ENCODE measurements at places on chromosomes 2 and 18. TPM values are rescaled to one million over a fixed set of nuclear protein-coding genes. Genes with fewer than 3 reads are reported as not detected.

GRCh38 chr2:227536445-227536844 is 62.2 kb upstream of the SCYGR2 start:
- H3K27me3 ChIP-seq, result no peaks in the 10 kb centered on the region
- H3K4me1 ChIP-seq, result no peaks in the 10 kb centered on the region

DNA sequence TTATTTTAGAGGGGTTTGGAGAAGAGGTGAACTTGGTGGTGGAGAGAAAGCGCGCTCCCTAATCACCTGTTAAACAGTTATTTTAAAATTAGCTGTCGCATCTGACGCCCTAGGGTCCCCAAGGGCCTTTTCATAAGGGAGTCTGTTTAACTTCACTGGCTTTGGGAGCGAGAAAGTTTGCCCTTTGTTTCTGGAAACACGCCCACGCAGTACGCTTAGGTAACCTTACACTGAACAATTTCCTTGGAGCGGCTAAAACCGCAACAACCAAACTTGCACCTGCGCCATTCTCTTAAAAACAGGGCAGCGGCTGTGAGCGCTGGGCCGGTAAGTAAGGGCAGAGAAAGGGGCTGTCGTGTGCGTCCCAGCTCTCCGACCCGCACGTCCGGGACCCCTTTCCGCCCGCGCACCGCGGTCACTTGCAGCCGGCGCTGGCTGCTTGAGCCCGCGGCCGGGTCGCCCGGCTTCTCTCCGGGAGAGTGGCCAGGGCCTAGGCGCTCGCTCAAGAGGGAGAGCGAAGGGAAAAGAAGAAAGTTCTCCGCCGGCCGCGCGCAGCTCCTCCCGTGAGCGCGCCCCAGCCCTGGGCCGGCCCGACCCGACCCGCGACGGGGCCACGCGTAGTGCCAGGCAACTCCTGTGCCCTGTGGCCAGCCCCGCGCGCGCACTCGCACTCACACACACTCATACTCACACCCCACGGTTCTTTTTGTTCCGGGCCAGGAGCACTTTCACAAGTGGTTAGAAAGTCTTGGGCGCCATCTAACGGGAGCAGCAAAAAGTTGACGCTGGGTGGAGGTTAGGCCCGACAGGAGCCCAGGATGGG is 19.2 kb downstream of the POU3F3 start:
- H3K4me3 ChIP-seq, result peak overlapping the region; percentile 79
- H3K27me3 ChIP-seq, result peaks cover 41% of the 10 kb centered on the region
- peak; percentile 84 for DNase-seq
- H3K36me3 ChIP-seq, result no peaks in the 10 kb centered on the region

DNA sequence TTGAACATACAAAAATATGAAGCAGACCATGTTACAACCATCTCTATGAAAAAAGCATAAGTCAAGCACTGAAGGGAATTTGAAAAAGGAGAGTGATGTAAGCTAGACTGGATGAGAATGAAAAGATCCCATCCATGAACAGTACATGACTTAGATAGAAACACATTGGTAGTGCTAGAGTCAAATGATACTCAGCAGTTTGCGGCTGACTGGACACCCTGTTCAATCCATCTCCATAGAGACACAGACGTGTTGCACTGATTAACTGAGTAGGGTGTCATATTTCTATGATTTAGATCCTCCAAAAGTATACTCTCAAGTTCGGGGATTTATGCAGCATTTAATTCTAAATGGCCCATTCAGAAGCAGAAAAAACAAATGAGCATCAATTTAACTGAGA is 674.3 kb upstream of the NRXN1 start:
- H3K27ac ChIP-seq, result no peak overlapping the region
- no peaks in the 10 kb centered on the region for H3K4me1 ChIP-seq
- DNase-seq, result no peak
- H3K4me3 ChIP-seq, result no peak overlapping the region

- peak; percentile 33 for DNase-seq
- peaks cover 37% of the 10 kb centered on the region for H3K4me1 ChIP-seq
- H3K27me3 ChIP-seq, result no peaks in the 10 kb centered on the region
- no peaks in the 10 kb centered on the region for H3K36me3 ChIP-seq
- H3K27ac ChIP-seq, result no peak overlapping the region
- no peak overlapping the region for H3K4me3 ChIP-seq
Measured at GRCh38 chr2:64135421-64135820, 8.8 kb downstream of the PELI1 start.

- peak; percentile 52 for DNase-seq
- H3K4me3 ChIP-seq, result 0 out of 2 replicates have a peak overlapping the region, but pooled peaks have one; percentile 24
- H3K27me3 ChIP-seq, result no peaks in the 10 kb centered on the region
- no peaks in the 10 kb centered on the region for H3K36me3 ChIP-seq
- H3K4me1 ChIP-seq, result no peaks in the 10 kb centered on the region
Measured at GRCh38 chr18:9968081-9968848, 54.4 kb downstream of the VAPA start.

- H3K4me3 ChIP-seq, result no peak overlapping the region
- no peak for DNase-seq
- H3K27me3 ChIP-seq, result no peaks in the 10 kb centered on the region
- no peak overlapping the region for H3K27ac ChIP-seq
- H3K4me1 ChIP-seq, result no peaks in the 10 kb centered on the region
Measured at GRCh38 chr2:22842205-22842869, 542.6 kb upstream of the KLHL29 start.

DNA sequence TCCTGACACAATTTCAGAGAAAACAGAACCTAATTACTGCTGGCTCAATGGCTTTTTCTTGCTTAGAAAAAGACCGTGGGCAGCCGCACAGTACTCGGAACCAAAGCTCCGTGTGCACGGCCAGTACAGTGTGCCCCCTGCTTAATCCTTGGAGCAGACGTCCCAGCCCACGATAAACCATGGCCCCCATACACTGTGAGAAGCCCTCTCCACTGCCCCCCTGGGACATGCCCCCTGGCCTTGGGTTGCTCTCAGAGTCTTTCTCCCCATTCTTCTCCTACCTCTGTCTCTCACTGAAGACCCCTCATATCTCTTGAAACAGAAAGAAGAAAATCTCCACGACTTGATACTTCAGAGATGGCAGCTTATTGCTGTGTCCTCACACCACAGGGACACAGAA is 44.0 kb downstream of the CYP26B1 start:
- peaks cover 11% of the 10 kb centered on the region for H3K4me1 ChIP-seq
- no peak overlapping the region for H3K27ac ChIP-seq
- H3K27me3 ChIP-seq, result 0 out of 2 replicates have a peak, but pooled peaks cover 13% of the 10 kb centered on the region

- no peak overlapping the region for H3K4me3 ChIP-seq
- DNase-seq, result peak; percentile 32
- H3K27ac ChIP-seq, result no peak overlapping the region
- peaks cover 7% of the 10 kb centered on the region for H3K36me3 ChIP-seq
- H3K4me1 ChIP-seq, result peaks cover 11% of the 10 kb centered on the region
- H3K27me3 ChIP-seq, result no peaks in the 10 kb centered on the region
Measured at GRCh38 chr2:8922431-8922830, 81.1 kb downstream of the MBOAT2 start.

DNA sequence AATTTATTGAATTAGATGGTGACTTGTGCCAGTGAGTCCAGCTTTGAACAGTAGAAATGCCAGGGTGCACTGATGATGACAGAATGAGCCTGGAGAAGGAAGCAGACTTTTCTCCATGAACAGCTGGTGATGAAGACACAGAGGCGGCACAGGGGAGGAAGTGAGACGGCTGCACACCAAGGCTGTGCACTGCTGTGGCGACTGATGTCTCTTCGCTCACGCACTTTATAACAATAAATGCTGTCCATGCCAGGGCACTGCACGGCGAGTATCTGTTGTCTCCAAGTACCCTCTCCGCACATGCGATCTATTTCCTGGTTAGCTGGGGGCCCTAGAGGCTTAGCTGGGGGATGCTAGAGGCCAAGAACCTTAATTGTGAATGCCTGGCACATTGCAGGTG is 175.2 kb downstream of the TMEM200C start:
- no peak for DNase-seq
- H3K4me3 ChIP-seq, result no peak overlapping the region
- no peaks in the 10 kb centered on the region for H3K36me3 ChIP-seq
- no peak overlapping the region for H3K27ac ChIP-seq
- H3K4me1 ChIP-seq, result no peaks in the 10 kb centered on the region

GRCh38 chr2:157254041-157254440 is 3.5 kb upstream of the GALNT5 start:
- no peaks in the 10 kb centered on the region for H3K27me3 ChIP-seq
- peaks cover 24% of the 10 kb centered on the region for H3K4me1 ChIP-seq
- no peaks in the 10 kb centered on the region for H3K36me3 ChIP-seq
- DNase-seq, result peak; percentile 80
- no peak overlapping the region for H3K4me3 ChIP-seq

DNA sequence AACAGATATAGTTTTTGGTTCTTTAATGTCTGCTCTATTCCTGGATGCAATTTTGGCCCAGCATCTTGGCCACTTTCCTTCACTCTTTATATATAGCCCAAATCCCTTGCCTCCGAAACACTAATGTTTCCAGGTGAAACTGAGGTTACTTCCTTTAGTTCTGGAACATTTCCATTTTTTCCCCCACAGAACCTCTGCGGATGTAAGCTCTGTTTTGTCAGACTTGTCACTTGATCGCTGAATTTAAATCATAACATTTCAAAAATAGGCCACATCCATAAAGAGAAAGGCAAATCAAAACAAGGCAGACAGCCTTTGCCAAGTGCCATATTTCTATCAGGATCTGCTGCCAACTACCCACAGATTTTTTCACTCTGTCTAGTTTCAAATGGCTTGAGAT is 115.1 kb downstream of the ANKRD44 start:
- no peak overlapping the region for H3K27ac ChIP-seq
- no peaks in the 10 kb centered on the region for H3K27me3 ChIP-seq
- H3K4me3 ChIP-seq, result no peak overlapping the region
- no peaks in the 10 kb centered on the region for H3K36me3 ChIP-seq
- H3K4me1 ChIP-seq, result no peaks in the 10 kb centered on the region

- H3K27me3 ChIP-seq, result no peaks in the 10 kb centered on the region
- DNase-seq, result no peak
- H3K4me1 ChIP-seq, result no peaks in the 10 kb centered on the region
- H3K4me3 ChIP-seq, result no peak overlapping the region
Measured at GRCh38 chr2:66692521-66693054, 257.7 kb downstream of the MEIS1 start.

DNA sequence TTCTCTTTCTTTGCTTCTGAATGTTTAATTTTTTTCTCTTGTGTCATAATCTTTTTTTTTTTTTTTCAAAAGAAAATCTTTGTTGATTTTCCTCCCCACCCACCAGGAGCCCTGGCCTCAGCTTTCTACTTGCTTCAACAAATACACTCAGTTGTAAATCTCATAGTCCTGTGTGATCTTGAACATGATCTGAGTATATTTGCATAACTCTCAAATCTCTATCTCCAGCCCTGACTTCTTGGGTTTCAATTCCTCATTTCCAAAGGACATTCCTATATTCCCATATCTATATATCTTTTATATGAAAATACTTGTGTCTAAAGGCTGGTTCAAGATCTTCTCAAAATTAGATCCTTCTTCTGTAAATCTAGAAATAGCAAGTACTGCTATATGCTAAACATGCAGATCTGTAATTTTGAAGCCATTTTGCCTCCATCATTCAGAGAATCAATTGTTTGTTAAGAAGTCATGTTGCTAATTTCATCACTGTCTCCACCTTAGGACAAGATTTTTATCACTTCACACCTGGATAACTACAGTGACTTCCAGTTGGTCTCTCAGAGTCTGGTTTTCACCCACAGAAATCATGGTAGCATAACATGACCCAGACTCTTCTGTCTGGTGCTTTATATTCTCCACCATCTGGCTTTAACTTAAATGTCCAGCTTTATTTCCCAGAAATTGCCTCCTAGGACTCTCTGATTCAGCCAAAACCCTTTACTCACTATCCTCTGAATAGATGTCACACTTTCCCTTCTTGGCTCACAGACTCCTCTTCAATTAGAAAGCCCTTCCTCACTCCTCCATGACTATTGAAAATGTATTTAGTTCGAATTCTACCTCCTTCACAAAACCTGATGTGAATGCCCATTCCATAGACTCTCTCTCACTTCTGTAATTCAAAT is 98.1 kb downstream of the ZEB2 start:
- peak; percentile 23 for DNase-seq
- peaks cover 14% of the 10 kb centered on the region for H3K36me3 ChIP-seq
- no peak overlapping the region for H3K4me3 ChIP-seq
- peaks cover 11% of the 10 kb centered on the region for H3K4me1 ChIP-seq
- H3K27me3 ChIP-seq, result no peaks in the 10 kb centered on the region

GRCh38 chr2:204072443-204073324 is 136.1 kb downstream of the ICOS start:
- H3K36me3 ChIP-seq, result no peaks in the 10 kb centered on the region
- H3K4me1 ChIP-seq, result peaks cover 5% of the 10 kb centered on the region
- H3K4me3 ChIP-seq, result no peak overlapping the region
- DNase-seq, result peak; percentile 16
- no peak overlapping the region for H3K27ac ChIP-seq

DNA sequence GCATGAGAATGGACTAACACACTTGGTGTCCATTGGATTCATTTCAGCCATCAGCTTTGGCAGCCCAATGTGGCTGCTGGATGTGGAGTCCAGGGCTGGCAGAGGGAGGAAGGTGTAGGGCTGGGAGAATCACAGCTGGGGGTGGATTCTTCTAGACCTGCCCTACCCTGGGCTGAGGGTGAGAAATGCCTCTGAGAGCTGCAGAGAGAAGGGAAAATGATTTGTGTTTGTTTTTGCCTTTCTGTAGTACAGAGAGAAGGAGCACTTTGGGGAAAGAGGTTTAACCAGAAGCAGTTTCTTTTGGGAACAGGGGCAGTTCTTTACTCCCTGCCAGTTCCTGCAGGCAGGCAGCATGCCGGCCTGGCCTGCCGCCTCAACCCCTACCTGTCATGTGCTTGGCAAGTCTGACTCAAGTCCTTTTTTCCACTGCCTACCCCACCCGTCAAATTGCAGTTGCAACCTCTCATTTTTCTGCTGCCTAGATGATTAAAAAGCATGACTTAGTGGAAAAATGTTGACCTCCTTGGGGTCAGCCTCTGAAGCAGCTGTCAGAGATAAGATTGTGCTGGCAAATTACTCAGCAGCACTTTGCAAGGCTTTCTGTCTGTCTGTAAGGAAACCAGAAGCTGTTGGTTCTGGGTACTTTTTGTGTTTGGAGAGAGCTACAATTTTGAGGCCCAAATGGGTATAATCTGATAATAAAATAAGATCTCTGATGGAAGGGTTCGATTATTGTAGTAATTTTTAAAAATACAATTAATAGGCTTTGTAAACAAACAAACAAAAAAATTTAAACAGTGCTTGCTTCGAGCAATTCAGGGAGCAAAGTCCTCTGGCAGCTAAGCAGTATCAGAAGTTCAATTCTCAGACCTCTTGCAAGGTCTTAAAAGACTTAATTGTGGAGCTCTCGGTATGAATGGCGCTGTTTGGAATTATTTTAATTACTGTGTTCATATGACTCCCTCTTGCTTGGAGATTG is 21.7 kb downstream of the LBH start:
- H3K27me3 ChIP-seq, result no peaks in the 10 kb centered on the region
- peaks cover 50% of the 10 kb centered on the region for H3K36me3 ChIP-seq
- peak overlapping the region; percentile 88 for H3K27ac ChIP-seq
- 0 out of 2 replicates have a peak overlapping the region, but pooled peaks have one; percentile 30 for H3K4me3 ChIP-seq
- peaks cover 34% of the 10 kb centered on the region for H3K4me1 ChIP-seq

- H3K4me3 ChIP-seq, result peak overlapping the region; percentile 83
- H3K36me3 ChIP-seq, result no peaks in the 10 kb centered on the region
- DNase-seq, result peak; percentile 93
- peak overlapping the region; percentile 92 for H3K27ac ChIP-seq
- H3K27me3 ChIP-seq, result no peaks in the 10 kb centered on the region
Measured at GRCh38 chr18:24014986-24015638, 558 bp downstream of the TTC39C start.

Gene MTX2
- total RNA-seq, result 47.9 TPM

Gene ASB18
- total RNA-seq, result not detected

Gene PSMA8
- not detected for total RNA-seq

Gene TMEM131
- 41.5 TPM for total RNA-seq

Gene DQX1
- total RNA-seq, result not detected

Gene ABCG8
- not detected for total RNA-seq

Gene HOXD4
- total RNA-seq, result 7.8 TPM

Measured in GM23248 (cell line).